ENCODE measurements at places on chromosomes 4 and X.

DNA sequence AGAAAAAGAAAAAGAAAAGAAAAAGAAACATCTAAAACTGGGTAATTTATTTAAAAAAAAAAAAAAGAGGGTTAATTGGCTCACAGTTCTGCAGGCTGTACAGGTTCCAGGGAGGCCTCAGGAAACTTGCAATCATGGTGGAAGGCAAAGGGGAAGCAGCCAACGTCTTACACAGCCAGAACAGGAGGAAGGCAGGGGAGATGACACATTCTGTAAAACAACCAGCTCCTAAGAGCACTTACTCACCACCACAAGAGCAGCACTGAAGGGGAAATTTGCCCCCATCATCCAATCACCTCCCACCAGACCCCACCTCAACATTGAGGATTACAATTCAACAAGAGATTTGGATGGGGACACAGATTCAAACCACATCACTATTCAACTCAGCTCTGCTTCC, 36.8 kb upstream of the TMEM184C start:
- peak; percentile 70 for DNase-seq

- no peak for DNase-seq
These were observed 3.5 kb downstream of the GPR34 start for GRCh38 chrX:41692162-41692749.

DNA sequence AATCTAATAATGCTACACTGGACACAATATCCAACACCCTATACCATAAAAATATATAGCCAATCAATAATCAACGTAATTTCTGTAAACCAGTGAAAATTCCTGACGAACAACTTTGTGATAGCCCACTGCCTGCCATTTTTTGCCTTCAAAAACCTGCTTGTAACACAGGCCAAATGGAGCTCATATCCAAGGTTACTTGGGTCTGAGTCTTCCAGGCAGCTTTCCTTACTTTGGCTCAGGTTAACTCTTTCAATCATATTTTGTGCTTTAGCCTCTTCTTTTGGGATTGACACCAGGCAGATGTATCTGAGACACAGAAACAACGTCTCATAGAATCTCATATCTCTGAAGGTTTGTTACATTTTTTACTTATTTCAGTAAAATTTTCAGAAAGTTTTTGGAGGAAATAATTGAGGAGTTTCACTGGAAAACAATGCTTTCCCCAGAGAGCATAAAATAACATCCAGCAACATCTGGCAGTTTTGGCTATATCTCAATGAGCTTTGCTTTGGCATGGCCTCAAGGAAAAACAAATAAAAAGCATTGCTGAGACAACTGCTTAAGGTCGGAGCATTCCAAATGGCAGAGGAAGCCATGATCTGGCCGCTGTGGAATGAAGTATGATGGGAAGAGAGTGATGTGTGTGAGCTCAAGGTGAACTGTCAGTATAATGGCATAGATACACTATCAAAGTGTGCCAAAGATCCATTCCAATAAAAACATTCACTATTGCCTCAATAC, 162.9 kb upstream of the SPIN4 start:
- DNase-seq = peak; percentile 56

DNA sequence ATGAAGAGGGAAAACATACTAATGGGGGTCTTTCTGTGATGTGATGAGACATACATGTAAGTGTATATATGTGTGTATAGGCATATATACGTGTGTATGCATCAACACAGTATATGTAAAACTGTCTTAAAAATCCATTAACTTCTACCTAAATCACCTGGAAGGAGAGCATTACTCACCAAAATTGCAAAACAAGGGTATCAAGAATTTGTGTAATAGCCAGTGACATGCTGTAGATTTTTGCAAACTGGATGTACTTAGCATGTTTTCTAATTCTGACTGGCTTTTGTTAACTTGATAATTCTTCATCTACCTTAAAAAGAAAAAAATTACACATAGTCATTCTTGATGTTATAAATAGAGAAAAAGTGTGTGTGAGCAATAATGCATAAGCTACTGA, 104.7 kb downstream of the PRRG1 start:
- DNase-seq = peak; percentile 54

DNA sequence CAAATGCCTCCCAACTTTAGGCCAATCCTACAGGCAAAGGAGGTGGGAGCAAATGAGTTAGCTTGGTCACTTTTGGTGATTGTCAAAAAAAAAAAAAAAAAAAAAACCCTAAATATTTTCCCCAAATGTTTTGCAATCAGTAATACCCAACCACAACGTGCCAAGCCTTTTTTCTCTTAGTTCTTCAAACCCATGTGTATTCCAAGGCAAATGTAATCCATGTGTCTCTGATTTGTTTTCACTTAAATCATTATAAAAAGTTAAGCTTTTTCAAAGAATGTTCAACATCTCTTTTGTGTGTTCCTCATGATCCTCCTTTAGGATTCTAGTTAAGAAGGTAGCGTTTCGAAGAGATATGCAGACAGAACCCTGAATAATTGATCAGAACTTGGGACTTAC, 328.4 kb downstream of the PAPSS1 start:
- DNase-seq = no peak

DNA sequence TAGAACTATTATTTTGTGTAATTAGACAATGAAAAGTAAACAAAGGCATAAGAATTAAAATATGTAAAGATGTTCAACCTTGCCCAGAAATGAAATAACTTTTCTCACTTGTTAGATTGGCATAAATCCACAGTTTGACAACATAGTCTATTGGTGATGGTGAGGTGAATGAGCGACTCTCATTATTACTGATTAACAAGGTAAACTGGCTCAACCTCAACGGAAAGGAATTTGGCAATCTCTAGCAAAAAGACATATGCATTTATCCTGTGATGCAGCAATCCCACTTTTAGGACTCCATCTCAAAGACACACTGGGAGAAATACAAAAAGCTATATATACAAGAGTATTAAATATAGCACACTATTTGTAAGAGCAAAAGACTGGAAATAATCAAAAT, 22.3 kb downstream of the UBA6 start:
- no peak for DNase-seq

GRCh38 chr4:69936566-69936965, 5.7 kb downstream of the CSN1S1 start:
- peak; percentile 19 for DNase-seq

- no peak for DNase-seq
These were observed 18.0 kb downstream of the PRSS48 start for GRCh38 chr4:151294833-151295496.

- no peak for DNase-seq
These were observed 22.0 kb downstream of the KLHL15 start for GRCh38 chrX:24005028-24005427.

GRCh38 chrX:65745427-65745826, 78.0 kb downstream of the MSN start:
- no peak for DNase-seq

GRCh38 chr4:102575369-102576129, 74.4 kb downstream of the NFKB1 start:
- DNase-seq = no peak

GRCh38 chrX:124493984-124494383, 147.6 kb downstream of the SH2D1A start:
- no peak for DNase-seq

DNA sequence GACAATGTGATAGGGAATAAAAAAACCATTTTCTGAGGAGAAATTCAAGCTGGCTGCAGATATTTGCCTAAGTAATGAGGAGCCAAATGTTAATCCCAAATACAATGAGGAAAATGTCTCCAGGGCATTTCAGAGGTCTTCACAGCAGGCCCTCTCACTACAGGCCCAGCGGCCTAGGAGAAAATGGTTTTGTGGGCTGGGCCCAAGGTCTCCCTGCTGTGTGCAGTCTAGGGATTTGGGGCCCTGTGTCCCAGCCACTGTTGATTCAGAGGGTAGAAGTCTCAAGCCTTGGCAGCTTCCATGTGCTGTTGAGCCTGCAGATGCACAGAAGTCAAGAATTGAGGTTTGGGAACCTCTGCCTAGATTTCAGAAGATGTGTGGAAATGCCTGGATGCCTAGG, 778.7 kb downstream of the CENPC start:
- no peak for DNase-seq

DNA sequence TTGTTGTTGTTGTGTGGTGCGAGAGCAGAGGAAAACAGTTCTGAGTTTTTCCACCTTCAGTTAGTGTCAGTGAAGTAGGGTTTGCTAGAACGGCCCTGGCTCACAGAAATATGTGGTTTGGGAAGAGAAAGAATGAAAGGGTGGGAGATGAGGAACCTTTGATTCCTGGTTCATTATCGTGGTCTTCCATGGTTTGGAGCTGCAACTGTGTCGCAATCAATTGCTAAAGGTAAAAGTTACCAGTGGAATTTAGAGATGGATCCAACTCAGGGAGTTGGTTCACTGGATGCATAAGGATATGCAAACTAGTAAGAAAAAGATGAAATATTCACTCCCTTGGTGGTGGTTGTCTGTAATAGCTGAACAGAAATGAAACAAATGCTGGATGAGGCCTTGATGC, 35.6 kb upstream of the GPR34 start:
- DNase-seq = no peak

All from epithelial cell of esophagus (primary cell).